Kidney epithelial cell (primary cell): ENCODE measurements at places on chromosomes 12 and 14.

GRCh38 chr12:3686463-3686862 lies 66.4 kb downstream of the CRACR2A start:
- no peak for DNase-seq

DNA sequence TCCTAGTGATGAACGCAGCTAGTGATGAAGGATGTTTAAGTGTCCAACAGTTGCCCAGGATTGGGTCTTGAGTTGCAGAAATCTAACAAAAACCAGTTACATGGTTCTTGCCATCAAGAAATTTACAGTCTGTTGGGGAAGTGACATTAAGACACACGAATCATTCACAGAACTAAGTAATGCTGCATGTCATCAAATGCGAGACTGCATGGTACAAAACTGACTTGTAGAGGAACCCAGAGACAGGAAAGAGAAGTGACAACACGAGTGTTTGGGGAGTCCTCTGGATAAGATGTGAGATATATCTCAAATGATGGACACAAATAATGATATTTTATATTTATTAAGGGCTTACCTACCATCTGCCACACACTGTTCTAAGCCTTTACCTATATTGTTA lies 6.1 kb upstream of the SYNE3 start:
- no peak for DNase-seq

GRCh38 chr12:109804820-109805761 lies 28.1 kb downstream of the TRPV4 start:
- DNase-seq = no peak

DNA sequence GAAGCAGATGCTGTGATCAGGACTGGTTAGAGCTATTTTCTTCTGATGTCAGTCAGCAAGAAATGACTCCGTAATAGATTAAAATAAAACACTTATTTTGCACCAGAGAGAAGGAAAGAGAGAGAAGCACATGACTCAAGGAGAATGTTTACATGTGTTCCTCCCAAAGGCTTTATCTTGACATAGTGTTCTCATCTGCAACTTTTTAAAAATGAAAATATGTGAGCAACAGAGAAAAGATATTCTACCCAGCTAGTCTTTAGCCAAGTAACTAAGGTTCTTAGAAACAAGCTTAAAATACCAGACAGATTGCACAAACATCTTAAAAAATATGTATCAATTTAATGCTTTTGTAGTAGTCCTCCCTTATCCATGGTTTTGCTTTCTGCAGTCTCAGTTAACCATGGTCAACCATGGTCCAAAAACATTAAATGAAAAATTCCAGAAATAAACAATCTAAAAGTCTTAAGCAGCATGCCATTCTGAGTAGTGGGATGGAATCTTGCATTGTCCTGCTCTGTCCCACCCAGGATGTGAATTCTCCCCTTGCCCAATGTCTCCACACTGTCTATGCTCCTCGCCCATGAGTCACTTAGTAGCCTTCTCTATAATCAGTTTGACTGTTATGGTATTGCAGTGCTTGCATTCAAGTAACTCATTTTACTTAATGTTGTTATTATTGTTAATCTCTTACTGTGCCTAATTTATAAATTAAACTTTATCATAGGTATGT lies 9.9 kb downstream of the SERPINA10 start:
- no peak for DNase-seq

DNA sequence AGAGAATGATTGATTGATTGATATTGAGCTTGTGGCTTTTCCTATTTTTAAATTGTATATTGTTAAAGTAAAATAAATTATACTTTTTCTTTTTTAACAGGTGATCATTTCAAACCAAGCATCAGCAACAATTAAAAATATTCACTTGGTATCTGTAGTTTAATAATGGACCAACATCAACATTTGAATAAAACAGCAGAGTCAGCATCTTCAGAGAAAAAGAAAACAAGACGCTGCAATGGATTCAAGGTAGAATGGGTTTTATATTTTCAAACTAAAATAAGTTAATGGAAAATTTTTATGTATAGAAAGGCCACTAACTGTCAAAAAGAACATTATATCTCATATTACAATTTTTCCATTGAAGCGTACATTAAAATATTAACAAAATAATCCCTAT lies 5.1 kb downstream of the SLCO1B3 start:
- DNase-seq = no peak

GRCh38 chr12:3307389-3307788 lies 183.6 kb upstream of the PRMT8 start:
- DNase-seq = no peak

DNA sequence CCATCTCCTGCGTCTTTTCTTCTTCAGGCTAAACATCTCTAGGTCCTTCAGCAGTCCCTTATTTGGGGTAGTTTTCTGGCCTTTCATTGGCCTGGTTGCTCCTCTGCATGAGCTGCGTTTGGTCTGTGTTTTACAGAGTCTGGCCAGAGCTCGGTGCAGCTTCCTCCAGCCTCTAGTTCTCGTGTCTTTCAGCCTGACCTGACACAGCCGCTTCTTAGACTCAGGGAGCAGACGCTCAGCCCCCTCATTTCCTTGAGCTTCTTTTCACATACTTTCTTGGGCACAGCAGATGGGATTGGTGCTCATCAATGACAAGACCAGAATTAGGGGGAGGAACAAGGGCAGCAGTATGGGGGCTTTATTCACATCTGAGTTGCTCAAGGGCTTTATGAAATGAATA lies 13.6 kb upstream of the GSG1 start:
- no peak for DNase-seq

DNA sequence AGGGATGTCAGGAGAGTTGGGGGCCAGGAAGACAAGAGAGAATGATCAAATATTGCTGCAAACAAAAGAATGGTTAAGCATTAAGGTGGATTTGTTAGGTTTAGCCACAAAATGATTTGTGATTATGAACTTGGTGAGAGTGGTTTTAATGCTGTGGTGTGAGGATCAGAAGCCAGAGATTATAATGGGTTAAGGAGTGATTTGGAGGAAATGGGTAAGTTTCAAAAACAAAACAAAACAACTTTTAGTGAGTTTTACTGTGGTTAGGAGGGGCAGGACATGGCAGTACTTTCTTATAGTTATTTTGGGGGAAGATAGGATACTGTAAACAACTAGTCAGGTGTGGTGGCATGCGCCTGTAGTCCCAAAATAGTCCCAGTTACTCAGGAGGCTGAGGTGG lies 24.0 kb downstream of the DIP2B start:
- no peak for DNase-seq
